ENCODE measurements at places on chromosomes 11 and 22. TPM values are rescaled to one million over a fixed set of nuclear protein-coding genes. Genes with fewer than 3 reads are reported as not detected.

- peak; percentile 61 for DNase-seq
Measured at GRCh38 chr11:57476757-57477506, 16.6 kb downstream of the RTN4RL2 start.

DNA sequence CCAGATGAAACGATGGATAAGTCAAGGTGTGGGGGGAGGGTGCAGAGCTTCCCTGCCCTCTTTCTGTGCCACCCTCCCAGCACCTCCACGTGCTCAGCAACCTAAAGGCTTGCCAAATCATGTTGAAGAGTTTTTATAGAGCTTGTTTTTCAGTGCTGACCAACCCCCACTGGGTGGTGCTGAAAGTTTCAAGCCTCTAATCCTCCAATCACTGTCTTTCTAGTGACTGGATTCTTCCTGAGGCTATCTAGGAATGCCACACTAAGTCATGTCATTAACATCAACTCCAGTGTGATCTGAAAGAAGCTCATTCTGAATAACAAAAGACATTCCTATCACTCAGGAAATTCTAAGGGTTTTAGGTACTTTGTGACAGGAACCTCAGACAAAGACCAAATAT, 382.6 kb downstream of the DYNC2H1 start:
- no peak for DNase-seq

Gene PRAME
- 4.0 TPM for polyA plus RNA-seq

DNA sequence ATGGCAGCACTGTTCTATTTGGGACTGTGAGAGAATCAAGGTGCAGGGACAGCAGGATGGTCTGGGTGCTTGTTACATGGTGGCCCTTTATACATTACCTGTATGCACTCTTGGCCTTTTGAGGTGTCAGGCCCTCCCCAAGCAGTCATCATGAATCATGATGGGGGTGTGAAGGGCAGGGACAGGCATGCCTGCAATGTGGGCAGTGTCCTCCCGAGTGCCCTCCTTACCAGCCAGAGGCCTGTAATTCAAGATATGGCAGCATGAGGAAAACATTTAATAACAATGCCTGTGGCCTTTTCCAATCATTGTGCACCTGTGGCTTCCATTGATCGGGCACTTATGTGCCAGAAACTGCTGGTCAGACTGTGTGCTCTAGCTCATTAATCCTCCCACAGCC, 25.5 kb upstream of the CYP2D6 start:
- DNase-seq = no peak

Gene OR10D3
- polyA plus RNA-seq = not detected

Gene OR52I1
- polyA plus RNA-seq = not detected

- DNase-seq = no peak
Measured at GRCh38 chr11:27292637-27293010, 70.4 kb downstream of the CCDC34 start.

Gene MMP7
- 101 TPM for polyA plus RNA-seq

GRCh38 chr11:19817265-19817851, 104.7 kb downstream of the NAV2 start:
- no peak for DNase-seq

- no peak for DNase-seq
Measured at GRCh38 chr22:29967461-29967860, 84.5 kb downstream of the MTMR3 start.

Gene MS4A1
- polyA plus RNA-seq = not detected

- peak; percentile 78 for DNase-seq
Measured at GRCh38 chr11:119683783-119684182, 45.2 kb downstream of the NECTIN1 start.

- no peak for DNase-seq
Measured at GRCh38 chr11:1936781-1937615, 10.1 kb upstream of the MRPL23 start.

Gene GGT5
- 63.2 TPM for polyA plus RNA-seq

DNA sequence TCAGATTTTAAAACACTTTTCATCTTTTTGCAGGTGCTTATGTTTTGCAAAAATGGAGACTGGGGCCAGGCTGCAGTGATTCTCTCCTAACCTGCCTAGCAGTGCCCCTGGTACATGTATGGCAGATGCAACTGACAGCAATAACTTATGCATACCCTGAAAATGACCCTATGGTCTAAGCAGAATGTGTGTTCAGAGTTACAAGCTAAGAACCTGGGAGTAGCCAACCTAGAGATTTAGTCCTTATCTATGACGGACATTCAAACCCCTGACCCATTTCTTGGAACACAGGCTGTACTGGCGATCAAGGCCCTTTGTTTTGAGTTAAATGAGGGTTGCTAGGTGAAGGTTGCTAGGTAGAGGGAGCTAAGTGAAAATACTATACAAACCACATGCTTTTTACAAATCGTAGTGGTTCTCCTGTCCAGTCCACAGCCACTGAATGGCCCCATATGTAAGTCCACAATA, 184.9 kb upstream of the SESN3 start:
- no peak for DNase-seq

DNA sequence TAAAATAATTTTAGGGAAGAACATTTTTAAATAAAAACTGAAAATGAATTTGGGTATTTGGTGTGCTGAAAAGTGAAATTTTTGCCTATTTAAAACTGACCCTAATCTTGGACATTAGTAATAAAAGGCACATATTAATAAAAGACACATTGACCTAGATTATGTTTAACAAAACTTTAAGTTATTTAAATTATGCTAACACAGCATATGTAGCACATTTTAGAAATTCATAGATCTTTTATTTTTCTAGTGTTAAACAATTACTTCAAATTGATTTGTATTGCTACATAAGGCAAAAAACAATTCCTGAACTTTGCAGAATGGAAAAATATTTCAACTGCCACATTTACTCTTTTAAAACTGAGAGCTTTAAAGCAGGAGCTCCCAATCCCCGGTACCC, 10.6 kb downstream of the C11orf58 start:
- DNase-seq = no peak

Gene PAK1
- 22.2 TPM for polyA plus RNA-seq

Gene CCDC116
- 0.22 TPM for polyA plus RNA-seq

- no peak for DNase-seq
Measured at GRCh38 chr11:73508243-73509176, 89.4 kb downstream of the FAM168A start.

DNA sequence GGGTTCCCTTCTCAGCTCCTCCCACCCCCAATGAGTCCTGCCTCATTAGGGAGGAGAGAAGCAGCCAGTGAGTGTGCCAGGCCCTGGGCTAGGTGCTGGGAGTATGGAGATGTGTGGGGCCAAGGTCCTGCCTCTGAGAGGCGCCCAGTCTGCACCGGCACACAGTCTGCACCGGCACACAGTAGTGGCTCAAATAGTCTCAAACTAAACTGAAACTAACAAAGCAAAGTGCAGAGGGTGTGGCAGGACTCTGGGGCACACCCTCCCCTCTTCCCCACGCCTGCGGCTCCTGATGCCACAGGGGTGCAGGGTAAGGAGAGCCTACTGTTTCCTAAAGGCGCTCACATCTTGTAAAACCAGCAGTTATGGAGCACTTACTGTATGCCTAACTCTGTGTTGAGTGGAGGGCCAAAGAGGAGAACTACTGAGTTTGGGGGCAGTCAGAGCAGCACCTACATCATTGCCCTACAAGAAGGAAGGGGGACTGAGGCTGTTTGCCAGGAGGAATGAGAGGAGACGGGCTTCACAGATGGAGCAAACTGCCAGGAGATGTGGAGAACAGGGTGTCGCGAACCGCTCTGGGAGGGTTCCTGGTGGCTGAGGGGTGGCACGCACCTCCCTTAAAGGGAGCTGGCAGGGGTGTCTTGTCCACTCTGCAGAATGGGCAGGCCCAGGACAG, 939 bp upstream of the SH3BP1 start:
- peak; percentile 45 for DNase-seq

Gene CNIH2
- not detected for polyA plus RNA-seq

Gene HTR3B
- not detected for polyA plus RNA-seq

Gene SCT
- polyA plus RNA-seq = not detected

GRCh38 chr22:39405346-39406085, 5.9 kb downstream of the TAB1 start:
- peak; percentile 73 for DNase-seq

Gene APOBEC3A
- not detected for polyA plus RNA-seq

- DNase-seq = no peak
Measured at GRCh38 chr22:48802576-48802975, 1025.1 kb downstream of the BRD1 start.

GRCh38 chr11:70225681-70226177, 22.6 kb downstream of the FADD start:
- no peak for DNase-seq

DNA sequence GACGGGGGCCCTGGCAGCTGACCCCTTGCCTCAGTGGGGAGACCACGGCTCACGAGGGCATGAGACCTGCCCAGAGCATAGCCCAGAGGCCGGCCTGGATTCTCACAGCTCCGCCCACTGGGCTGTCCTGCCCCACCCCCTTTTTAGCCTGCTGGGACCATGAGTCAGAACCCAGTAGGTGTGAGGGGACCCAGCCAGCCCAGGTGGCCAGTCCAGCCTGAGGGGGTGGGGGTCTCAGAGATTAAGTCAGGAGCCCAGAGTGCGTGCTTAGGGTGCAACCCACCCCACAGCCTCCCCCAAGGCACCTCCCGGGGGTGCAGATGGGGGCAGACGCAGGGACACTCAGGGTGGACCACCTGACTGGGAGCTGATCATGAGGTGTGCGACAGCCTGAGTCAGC, 40.1 kb upstream of the PPARA start:
- DNase-seq = no peak

Gene TMEM132A
- polyA plus RNA-seq = 17.2 TPM

Gene DEPDC5
- polyA plus RNA-seq = 12.1 TPM

GRCh38 chr11:126466236-126467045, 111.0 kb downstream of the ST3GAL4 start:
- no peak for DNase-seq

DNA sequence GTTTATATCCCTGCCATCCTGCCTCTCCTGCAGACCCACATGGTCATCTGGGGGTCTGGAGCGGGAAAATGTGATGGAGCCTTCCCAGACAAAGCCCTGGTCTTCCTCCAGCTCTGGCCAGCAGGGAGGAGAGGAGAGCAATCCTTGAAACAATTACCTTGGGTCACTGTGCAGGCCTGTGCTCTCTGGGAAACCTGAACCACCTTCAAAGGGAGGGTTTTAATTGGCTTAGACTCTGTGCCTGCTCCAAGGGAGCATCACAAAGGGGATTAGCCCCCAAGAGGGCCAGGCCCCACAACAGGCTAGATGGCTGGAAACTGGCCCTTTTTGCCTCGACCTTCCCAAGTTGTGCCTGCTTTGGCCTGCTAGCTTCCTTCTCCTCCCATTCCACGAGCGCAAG, 351.9 kb downstream of the TENM4 start:
- peak; percentile 64 for DNase-seq

Gene RIC3
- polyA plus RNA-seq = 10.5 TPM

- DNase-seq = no peak
Measured at GRCh38 chr22:29780220-29780619, 13.1 kb downstream of the UQCR10 start.

DNA sequence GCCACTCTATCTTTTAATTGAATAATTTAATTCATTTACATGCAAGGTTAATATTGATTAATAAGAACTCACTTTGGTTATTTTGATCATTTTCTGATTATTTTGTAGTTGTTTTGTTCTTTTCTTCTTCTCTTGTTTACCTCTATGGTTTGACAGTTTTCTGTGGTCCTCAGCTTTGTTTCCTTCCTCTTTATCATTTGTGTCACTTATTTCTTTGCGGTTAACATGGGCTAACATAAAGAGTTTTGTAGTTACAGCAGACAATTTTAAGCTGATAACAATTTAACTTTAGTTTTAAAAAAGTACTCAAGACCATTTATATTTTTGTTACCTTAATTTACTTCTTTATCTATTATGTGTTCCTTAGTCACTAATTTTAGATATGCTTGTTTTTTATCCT, 1032.8 kb upstream of the RAG2 start:
- DNase-seq = no peak

- peak; percentile 52 for DNase-seq
Measured at GRCh38 chr11:68128682-68129327, 7.6 kb upstream of the CHKA start.

DNA sequence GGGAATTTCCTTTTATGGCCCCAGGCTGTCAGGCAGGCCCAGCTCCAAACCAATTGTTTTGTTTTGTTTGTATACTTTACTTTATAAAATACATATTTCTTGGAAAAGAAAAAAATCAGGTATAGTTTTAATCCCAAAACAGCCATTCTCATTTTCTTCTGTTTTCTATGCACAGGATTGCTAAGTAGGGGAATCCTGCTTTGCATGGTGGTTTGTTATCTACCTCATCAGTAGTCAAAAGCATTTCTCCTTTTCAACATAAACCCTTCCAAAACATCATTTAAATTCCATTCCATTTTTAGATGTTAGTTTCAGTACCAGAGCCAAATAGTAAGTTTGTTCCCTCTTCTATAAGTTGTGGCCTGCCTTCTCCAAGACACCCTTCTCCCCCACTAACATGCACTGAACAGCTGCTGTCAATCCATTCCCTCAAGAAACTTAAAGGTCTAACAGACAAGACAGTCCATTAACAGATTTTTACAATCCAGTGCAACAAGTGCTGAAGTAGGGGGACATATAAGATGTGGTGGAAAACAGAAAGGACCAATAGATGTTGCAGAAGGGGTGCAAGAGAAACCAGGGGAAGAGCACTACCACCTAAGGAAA, 3.7 kb downstream of the ILK start:
- DNase-seq = no peak

DNA sequence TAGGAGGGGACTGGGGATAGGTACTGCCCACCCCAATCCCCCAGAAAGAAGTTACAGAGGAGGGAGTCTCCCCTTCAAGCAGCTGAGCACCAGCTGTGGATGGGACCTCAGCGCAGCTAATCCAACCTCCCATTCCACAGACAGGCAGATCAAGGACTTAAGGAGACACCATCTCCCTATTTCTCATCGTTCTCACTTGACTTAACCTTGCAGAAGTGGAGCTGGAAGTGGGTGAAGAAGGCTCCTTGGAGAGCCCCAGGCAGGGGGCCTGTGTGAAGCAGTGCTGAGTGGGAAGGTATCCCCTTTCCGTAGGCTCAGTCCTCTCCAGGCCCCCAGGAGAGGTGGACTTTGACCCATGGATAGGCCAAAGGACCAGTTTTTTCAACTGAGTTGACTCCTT, 27.3 kb downstream of the USP35 start:
- DNase-seq = no peak

DNA sequence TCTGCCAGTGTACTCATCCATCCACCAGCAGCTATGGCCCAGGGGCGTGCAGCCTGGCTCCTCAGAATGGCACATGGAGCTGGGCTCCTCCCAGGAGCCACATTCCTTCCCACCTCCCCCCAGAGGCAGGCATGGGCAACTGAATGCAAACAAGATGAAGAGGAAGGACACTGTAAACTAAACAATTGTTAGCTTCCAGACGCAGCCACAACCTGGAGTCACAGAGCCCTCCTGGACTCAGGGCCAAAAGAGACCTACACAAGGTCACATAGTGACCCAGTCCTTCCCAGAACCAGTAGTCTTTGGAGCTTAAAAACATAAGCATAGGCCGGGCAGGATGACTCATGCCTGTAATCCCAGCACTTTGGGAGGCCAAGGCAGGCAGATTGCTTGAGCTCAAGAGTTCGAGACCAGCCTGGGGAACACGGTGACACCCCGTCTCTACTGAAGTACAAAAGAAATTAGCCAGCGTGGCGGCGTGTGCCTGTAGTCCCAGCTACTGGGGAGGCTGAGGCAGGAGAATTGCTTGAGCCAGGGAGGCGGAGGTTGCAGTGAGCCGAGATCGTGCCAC, 30.7 kb upstream of the CLDN5 start:
- DNase-seq = peak; percentile 16

- DNase-seq = no peak
Measured at GRCh38 chr11:24592360-24592759, 95.5 kb downstream of the LUZP2 start.

- DNase-seq = no peak
Measured at GRCh38 chr11:57501953-57502352, 13.5 kb downstream of the SLC43A1 start.
